ENCODE measurements at places on chromosomes 11 and 22.

DNA sequence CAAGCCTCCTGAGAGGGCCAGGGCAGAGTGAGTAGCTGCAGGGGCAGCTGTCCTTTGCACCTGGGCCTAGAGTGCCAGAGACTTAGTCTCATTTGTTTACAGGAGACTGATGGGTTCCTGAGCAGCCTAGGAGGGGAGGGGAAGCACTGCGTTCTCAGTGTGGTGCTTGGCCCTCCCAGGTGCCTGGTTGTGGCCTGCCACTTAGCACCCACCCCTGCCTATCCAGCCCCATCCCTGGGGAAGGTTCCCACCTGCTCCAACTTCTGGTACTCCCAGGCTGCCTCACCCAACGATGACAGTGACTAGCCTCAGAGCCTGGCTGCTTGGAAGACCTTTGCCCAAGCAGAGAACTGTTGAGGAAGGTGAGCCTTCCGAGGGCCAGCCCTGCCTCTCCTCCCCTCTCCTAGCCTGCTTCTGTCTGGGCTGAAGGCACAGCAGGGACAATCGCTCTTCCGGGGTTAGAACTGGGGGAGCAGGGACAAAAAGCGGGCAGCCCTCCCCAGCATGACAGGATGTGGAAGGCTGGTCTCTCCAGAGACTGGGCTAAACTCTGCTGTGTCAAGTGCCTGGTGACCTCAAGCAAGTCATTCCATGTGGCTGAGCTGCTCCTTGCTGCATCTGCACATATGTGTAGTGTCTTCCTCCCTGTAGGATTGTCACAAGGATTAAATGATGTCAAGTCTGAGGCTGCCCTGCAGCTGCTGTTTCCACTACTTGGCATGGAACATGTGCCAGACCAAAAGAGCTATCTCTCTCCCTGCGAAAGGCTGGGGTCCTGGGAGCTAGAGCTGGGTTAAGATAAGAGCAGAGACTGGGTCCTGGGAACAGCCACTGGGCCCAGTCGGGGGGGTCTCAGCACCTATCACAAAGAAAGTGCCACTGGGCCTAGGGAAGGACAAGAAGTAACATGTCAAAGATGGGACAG is 9.9 kb downstream of the KCNQ1OT1 start:
- DNase-seq, result no peak

DNA sequence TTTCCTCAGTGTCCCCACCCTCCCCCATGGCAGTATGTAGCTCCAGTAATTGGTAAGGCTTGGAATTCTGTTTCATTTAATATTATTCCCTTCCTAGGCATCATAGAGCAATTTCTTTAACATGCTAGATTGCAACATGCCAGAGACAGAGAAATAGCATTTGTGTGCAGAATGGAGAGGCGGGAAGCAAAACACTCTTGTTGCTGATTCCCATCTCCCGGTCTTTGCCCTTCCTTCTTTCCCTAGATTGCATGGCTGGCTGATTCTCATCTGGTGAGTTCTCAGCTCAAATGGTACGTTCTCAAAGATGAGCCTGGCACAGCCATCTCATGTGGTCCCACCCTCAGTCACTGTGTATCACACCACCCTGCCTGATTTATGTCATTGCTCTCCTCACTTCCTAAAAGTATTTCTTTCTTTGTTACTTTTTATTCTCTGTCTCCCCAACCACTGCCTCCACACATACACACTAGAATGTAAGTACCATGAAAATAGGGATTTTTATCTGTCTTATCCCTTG is 66.9 kb downstream of the ARFGAP2 start:
- DNase-seq, result no peak

DNA sequence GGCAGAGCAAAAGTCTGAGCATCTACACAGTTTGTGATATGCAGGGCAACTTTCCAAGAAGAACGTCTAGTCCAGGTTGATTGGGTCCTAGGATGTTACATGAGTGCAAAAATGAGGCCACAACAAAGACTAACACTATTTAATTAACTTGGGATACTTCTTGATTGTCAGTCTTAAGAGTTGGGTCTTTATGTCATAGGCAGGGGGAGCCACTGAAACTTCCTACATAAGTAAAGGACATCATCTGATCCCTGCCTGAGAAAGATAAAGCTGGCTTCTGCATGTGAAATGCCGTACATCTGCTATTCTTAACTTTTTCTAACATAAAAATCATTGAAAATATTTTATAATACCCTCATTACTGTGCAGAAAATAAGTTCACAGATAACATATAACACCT is 525.5 kb downstream of the NTM start:
- DNase-seq, result no peak

- no peak for DNase-seq
Measured at GRCh38 chr11:2393111-2393868, 7.3 kb upstream of the TSSC4 start.

GRCh38 chr11:944711-945470 is 19.2 kb downstream of the AP2A2 start:
- DNase-seq, result no peak

GRCh38 chr11:117497206-117497951 is 169.7 kb downstream of the CEP164 start:
- no peak for DNase-seq

DNA sequence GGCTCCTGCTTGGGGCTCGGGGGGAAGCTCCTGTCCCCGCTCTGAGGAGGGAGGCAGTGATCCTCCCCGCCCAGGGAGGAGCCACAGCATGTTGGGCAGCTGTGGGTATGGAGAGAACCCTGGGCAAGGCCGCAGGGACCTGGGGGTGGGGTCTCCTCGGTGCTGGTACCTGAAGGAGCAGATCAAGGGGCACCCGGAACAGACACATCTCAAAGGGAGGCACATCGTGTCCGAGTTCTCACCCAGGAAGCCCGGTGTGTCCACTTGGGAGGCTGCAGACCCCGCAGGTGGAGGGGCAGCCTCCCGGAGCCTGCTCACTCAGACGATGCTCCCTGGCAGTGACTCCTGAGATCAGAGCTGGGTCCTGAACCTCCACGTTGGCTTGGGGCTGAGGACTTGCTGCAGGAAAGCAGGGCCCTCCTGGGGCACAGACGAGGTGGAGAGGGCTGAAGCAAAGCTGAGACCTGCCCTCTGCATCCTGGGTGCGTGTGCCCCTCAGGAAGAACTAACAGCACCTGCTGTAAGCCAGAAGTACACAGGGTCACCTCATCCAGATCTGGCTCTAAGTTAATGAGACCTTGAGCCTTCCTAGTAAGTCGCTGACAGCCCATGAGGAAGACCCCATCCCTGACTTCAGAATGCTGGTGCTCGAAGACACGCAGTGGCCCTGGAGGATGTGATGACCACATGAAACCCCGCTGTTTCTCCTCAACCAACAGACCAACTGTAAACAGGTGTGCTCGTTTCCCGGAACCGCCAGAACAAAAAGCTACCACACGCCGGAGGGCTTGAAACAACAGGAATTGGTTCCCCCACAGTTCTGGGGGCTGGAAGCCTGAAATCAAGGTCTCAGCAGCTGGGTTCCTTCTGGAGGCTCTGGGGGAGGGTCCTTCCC is 5.9 kb upstream of the OSBPL5 start:
- DNase-seq, result no peak

DNA sequence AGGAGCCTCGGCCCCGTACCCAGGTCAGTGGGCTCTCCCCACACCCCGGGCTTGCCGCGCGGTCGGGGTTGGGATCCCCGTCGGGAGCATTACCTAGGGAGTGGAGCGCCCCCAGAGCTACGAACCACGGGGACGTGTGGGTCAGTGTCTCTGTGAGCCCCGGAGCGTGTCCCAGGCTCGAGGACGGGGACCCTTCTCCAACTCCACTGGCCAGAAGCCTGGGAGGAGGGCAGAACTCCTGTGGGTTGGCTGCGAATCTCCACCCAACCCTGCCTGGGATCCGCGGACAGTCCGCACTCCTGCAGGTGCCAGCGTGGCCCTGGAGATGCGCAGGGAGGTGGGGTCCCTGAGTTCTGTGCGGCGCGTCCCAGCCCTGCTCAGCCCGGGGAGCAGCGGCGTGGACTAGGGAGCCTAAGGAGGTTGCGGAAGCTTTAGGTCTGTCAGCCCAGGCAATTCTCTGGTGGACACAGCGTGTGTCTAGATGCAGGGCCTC is 346 bp downstream of the PPFIBP2 start:
- DNase-seq, result no peak

GRCh38 chr11:62120001-62120400 is 3.8 kb upstream of the INCENP start:
- no peak for DNase-seq

DNA sequence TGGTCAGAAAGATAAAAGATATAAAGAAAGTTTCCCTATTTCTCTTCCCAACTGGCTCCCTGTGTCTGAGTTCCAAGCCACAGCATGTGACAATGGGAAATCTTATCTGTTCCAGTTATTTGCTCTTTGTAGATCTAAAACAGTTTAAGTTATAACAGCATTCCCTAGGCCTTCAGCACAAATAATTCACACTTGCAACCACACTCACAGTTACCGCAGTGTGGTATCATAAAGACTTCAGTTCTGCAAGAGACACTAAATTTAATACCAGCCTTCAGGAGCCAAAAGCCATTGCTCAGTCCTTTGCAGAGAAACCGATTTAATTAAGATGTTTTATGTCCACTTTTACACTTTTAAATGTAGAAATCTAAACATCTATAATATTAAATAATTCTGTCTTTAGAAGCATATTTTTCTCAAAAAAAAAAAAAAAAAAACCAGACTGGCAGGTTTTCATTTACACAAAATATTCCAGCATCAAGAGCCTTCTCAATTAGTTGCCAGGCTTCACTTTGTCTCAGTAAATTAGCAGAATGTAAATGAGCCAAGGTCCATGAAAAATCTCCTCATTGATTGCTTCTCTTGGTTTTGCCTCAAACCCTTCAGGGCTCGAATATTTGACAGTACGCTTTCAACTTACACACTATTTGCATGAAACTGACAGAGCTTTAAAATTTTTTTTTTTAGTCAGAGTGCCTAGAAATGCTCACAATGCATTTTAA is 300.0 kb upstream of the DDI1 start:
- no peak for DNase-seq

DNA sequence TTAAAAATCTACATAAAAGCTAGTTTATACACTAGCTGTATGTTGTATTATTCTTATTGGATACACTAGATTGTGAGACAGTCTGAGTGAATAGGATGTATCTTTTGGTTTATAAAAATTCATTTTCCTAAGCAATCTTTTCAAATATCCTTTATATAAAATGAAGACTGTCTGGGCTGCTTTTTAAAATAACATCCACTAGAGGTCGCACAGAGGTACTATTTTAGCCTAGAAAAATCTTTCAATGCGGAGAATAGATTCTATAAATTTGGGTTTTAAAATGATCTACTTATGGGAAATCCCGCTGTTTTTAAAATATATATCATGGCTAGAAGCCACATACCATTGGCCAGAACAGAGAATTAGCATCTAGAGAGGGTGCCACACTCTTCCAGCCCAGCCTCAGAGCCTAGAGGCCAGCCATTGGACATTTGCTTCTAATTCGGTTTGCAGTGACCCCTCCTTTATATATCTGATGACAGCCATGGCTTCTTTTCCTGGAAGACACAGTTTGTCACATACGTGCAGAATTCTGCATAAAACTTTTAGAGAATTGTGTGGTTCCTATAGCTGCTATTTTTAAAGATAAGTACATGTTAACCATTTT is 7.3 kb downstream of the C11orf97 start:
- no peak for DNase-seq

GRCh38 chr11:114209904-114210303 is 86.3 kb upstream of the NNMT start:
- no peak for DNase-seq

All from AG09309 (cell line).